ENCODE measurements at places on chromosomes 6 and 20.
A peak's percentile ranks its signal among the peaks of the same experiment; 100 is the strongest.

- no peak for DNase-seq
These were observed 8.9 kb upstream of the HLA-B start for GRCh38 chr6:31365864-31366263.

DNA sequence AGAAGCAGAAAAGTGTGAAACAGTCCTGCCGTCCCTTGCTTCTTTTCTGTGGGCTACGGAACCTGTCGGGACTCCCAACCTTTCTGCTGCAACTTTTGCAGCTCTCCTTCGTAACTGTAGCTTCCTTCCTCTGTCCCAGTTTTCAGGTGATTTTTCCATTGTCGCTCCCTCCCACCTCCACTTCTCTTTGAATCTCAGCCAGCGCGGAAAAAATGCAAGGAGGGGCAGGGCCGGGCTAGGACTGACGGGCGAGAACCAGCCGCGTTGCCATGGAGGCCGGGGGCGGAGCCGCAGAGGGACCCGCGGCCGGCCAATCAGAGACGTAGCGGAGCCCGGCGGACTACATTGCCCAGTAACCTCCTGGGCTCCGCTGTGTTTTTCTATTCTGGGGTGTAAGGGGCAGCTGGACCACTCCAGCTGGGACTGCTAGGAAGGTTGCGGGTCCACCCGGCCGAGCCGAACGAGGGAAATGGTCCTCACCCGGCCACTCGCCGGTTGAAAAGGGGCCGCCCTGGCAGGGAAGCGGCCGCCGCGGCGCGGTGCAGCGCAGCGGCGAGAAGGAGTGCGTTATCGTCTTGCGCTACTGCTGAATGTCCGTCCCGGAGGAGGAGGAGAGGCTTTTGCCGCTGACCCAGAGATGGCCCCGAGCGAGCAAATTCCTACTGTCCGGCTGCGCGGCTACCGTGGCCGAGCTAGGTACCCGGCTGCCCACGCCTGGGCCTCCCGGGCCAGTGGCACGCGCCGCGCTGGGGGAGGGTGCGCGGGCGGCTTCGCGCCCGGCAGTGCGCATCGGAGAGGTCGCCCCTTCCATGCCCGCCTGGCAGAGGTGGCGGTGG lies at the start of the genes CYP39A1 and SLC25A27:
TSS of gene CYP39A1 (minus strand) at position 216 of the 836 bp plus-strand sequence. CDS start 236 bp downstream, outside the sequence.
TSS of gene SLC25A27 (plus strand) at position 373 of the 836 bp plus-strand sequence. CDS start at position 591, 218 bp downstream.
- DNase-seq, result peak; percentile 89

GRCh38 chr6:145295746-145296145 lies 439.6 kb downstream of the EPM2A start:
- no peak for DNase-seq

GRCh38 chr6:137579612-137580011 lies 85.4 kb upstream of the OLIG3 start:
- DNase-seq, result no peak

GRCh38 chr6:54327631-54328030 lies 19.4 kb downstream of the TINAG start:
- no peak for DNase-seq

DNA sequence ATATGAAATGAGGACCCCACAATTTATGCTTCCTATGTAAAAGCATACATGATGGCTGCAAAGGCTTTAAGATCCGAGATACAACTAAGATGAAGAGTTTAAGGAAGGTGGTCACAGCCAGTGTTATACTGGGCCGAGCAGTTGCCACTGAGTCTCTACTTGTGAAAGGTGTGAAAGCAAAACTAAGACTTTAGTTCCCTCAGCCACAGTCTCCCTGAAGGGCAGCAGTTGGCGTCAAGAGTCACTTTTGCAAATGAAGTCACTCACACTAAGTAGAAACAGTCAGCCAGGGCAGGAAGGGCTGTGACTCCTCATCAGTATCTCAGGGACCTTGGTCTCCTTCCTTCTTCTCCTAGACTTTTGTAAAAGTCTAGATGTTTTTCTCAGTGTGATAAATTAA lies 191.6 kb upstream of the MCHR2 start:
- DNase-seq, result no peak

DNA sequence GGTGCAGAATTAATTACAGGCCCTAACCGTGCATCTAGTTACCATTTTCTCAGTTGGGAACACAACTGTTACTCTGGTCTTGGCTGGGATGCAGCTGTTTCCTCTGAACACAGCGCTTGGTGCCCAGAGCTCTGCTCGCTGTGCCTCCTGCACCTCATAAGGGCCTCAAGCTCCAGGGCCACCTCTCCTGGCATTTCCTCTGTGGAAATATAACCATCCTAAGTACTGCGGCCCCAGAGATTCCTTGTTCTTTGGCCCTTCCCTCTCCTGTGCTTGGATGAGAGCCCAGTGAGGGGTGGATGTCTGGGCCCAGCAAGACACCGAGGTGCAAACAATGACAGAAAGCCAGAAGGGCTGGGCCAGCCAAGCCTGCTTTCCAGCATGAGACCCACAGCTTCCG lies 169.9 kb upstream of the CST7 start:
- no peak for DNase-seq

DNA sequence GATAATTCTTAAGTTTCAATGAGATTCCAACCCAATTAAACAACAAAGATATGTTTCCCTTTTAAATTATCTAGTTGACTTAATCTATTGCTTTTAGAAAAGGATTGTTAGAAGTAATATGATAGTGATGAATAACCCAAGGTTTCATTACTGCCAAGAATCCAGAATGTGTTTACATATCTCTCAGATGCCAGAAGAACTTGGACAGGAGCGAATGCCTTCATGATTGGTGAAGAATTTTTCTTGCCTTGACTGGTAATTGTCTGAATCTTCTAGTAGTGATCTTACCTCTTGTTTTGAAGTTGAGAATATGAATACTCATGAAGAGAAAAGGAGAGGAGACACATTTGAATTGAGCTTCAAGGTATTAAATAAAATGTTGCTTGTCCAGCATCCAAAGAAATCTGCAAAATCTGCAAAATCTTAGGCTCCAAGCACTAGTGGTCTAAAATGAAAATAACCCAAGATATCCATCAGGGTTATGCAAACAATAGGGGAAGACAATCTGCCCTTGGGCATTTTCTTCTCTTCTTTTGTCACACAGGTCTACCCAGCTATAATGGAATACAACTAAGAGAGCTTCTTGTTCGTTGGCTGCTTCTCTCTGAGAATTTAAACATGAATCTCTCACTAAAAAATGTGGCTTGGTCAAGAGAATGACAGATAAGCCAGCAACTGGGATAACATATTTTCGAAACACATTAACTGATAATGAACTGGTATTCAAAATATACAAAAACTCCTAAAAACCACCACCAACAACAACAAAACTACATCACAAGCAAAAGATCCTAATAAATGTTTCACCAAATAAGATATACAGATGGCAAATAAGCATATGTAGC lies 928.9 kb downstream of the EYS start:
- DNase-seq, result no peak

- DNase-seq, result no peak
These were observed 288.2 kb downstream of the CENPW start for GRCh38 chr6:126628125-126628524.
